Hematopoietic multipotent progenitor cell treated with erythropoietin and hydrocortisone succinate and interleukin-3 and kit ligand, for 17 days (in vitro differentiated cells): ENCODE measurements at places on chromosomes 6 and 20.
A peak's percentile ranks its signal among the peaks of the same experiment; 100 is the strongest.

DNA sequence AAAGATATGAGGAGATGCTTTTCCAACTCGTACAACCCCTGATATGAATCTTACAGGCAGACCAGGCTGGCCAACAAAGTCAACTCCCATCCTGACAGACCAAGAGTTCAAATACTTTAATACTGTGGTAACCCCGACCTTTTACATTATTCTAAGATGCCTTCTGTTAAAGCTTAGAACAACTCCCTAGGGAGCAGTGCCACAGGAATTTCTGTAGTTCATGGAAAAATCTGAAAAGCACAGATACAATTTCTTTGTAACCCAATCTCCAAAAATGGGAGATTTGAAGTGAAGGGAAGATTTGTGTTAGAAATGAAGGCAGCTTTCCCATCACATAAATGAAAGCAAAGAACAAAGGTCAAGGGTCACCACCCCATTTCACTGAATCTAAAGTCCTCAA is 151.3 kb upstream of the BEND6 start:
- DNase-seq = no peak

GRCh38 chr20:19779634-19780033 is 21.6 kb downstream of the RIN2 start:
- DNase-seq = no peak

- DNase-seq = peak; percentile 70
Measured at GRCh38 chr20:24422091-24422760, 47.2 kb upstream of the SYNDIG1 start.

DNA sequence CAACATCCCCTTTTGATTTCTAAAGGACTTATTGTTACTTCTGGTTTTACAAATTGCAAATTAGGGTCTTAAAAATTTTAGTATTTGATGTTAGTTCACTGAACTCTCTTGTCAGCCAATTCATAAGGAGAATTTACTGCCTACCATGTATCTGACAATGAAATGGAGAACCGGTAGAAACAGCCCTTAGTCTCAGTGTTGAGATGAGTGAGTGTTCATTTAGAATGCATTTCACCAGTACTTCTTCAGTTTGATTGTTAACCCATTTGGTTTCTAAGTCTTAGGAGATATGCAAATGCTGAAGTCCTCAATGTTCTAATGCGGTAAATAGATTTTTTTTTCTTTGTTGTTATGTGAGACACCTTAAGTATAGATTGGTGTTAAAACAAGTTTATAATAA is 616.3 kb upstream of the FLRT3 start:
- no peak for DNase-seq

GRCh38 chr20:13432126-13432525 is 206.6 kb downstream of the TASP1 start:
- no peak for DNase-seq

DNA sequence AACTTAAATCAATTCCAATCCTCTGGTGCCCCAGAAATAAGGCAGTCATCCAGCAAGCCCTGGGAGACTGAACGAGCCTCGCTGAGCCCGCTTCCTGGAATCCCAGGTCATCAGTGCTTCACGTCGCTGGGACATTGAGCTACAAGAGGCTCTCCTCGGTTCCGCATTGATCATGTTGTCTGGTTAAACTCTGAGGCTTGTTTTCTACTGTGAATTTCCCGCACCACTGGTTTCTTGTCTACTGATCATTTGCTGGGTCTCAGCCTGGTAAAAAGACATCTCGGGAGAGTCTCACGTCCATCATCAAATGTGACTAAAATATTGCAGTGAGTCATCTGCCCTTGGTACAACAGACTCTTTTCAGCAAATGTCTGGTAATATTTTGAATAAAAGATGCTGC is 569.2 kb downstream of the QKI start:
- no peak for DNase-seq

DNA sequence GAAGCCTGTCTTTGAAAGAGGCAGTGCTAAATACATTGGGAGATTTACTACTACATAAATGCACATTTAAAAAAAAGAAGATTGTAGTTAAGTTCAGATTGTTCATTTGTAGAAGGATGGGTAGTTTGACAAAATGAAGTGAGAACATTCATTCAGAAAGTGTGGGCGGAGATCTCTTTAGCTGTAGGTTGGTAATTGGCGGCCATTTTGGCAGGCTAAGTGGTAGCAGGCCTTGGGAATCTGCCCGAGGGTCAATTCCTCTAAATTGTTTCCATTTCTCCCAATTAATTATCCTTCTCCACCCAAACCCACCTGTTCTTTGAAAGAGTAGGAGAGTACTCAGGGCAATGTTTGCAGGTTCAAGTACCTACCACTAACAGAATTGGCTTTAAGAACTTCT is 17.9 kb downstream of the SOX4 start:
- DNase-seq = no peak

DNA sequence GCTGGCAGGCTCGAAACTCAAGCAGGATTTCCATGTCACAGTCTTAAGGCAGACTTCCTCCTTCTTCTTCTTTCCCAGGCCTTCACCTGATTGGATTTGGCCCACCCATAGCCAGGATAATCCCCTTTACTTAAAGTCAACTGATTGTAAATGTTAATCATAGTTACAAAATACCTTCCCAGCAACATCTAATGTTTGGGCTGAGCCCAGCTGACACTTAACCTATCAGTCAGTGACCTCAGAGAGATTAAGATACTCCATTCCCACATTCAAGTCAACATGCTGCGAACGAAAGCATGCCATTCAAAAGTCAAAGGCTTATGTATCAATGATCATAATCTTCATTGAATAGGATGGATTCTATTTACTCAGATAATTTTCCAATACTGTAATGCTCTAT is 16.0 kb downstream of the MAP7 start:
- no peak for DNase-seq

DNA sequence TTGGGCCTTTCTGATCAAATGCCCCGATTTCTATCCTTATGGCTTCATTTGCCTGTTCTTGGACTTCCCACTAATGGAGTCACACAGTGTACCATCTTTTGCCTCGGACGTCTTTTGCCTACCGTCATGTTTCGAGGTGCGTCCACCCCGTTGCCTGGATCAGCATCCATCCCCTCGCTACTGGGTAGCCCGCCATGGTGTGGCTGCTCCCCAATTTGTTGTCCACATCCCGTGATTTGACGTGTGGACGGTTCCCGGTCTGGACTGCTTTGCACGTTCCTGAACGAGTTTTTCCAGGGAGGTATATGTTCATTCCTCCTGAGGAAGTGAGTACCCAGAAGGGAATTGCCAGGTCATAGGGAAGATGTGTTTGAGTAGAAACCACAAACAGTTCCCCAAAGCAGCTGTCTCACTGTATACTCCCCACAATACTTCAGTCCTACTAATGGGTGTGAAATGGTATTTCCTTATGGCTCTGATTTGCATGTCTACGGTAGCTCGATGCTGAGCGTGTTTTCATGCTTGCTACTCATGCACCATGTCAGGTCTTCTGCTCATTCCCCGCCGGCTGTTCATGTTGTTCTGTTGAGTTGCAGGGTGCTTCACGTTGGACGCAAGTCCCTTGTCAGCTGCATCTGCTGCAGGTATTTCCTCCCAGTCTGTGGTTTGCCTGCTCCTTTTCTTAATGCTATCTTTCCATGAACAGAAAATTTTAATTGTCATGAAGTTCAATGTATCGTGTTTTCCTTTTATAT is 86.8 kb upstream of the AFDN start:
- DNase-seq = no peak

GRCh38 chr20:62793757-62794006 is 2.6 kb upstream of the MRGBP start:
- no peak for DNase-seq

DNA sequence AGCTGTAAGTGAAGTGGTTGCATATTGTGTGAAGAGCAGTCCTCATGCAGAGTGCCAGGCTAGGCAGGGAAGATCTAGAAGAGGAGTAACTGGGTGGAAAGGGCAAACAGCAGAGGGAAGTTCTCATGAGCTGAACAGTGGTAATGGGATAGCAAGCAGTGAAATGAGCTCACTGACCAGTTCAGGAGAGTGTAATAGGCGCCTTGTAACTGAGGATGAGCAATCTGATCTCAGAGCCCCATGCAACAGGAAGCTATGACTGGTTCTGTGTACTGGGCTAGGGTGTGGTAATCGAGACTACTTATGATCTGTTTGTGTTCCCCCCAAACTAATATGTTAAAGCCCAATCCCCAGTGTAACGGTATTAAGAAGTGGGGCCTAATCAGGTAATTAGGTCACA is 98.6 kb downstream of the RFX6 start:
- no peak for DNase-seq

DNA sequence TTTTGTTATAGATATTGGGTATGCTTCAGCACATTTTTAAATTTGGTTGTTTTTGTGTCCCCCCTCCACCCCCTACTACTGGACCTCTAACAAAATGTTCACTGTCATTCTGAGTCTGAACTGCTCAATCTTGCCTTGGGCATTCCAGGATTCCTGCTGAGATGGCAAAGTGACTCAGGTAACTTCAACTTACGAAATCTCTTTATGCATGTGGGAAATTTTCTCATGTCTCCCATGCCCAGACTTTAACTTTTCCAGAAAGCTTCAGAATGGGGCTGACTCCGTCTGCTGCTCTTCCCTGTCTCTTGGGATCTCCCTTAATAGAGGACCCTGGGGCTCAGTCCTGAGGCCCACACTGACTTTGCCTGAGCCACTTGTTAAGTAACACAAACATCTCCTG is 14.0 kb downstream of the CYP39A1 start:
- no peak for DNase-seq

- no peak for DNase-seq
Measured at GRCh38 chr20:62652041-62652893, 10.0 kb downstream of the SLCO4A1 start.

- no peak for DNase-seq
Measured at GRCh38 chr20:31555203-31555775, 41.0 kb downstream of the HM13 start.

- DNase-seq = no peak
Measured at GRCh38 chr6:170173335-170173881, 117.5 kb downstream of the DLL1 start.

DNA sequence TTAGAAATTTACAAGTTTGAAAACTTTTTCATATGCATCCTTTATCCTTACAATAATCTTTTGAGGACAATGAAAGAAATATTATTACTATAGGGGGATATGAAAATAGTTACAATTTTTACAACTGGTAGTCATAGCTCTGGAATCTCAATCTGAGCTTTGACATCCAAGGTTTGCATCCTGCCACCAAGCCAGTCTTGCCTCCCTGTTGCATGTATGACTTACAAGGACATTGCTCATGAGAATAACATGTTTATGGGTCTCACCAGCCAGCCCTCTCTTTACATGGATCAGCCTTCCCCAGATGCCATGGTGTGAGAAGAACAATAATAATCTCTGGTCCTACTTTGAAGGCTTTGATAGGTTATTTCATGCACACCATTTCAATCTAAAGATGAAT is 67.5 kb downstream of the THEMIS start:
- no peak for DNase-seq

DNA sequence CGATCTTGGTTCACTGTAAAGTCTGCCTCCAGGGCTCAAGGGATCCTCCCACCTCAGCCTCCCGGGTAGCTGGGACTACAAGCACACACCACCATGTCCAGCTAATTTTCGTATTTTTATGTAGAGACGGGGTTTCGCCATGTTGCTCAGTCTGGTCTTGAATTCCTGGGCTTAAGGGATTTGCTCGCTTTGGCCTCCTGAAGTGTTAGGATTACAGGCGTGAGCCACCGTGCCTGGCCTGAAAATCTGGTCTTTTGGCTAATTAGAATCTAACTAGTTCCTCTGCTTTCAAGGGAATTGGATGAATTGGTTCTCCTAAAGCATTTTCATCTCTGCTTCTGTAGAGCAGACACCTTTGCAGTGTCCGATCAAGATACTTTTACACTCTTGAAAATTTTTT is 51.3 kb downstream of the NCOA3 start:
- no peak for DNase-seq

DNA sequence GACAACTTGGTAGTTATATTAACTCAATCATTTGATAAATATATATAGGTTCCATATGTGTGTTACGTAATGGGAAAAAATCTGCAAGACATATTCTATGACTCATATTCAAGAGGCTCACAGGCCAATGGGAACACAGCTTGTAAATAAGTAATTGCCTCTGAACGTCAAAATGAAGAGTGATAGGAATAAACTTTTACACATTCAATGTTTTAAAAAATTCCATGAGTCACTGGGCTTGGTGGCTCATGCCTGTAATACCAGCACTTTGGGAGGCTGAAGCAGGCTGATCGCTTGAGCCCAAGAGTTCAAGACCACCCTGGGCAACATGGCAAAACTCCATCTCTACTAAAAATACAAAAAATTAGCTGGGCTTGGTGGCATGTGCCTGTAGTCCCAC is 209.4 kb upstream of the MCHR2 start:
- DNase-seq = no peak

DNA sequence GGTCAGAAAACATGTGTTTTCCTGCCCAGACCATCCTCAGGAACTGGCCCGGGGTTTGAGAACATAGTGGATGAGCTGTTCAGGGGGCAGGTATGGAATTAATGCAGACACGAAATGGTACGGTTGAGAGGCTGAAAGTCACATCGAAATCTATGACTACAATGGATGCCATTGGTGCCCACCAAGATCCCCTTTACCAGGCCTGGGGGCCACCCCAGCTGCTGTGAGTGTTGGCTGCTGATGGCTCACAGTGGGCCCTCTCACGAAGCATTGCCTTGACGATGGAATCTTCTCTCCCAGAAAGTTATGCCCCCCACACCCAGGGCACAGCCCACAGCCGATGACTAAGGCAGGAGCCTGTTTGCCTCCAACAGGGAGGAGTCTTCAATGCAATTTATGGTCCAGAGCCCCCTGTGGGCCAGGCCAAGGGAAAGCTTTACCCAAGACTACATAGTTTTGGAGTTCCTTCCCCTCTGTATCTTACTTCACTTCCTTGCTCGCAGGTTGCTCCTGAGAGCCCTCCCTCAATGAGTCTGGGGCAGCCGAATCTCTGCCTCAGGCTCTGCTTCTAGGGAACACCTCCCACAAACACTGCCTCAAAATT is 92.6 kb downstream of the BFSP1 start:
- DNase-seq = no peak

DNA sequence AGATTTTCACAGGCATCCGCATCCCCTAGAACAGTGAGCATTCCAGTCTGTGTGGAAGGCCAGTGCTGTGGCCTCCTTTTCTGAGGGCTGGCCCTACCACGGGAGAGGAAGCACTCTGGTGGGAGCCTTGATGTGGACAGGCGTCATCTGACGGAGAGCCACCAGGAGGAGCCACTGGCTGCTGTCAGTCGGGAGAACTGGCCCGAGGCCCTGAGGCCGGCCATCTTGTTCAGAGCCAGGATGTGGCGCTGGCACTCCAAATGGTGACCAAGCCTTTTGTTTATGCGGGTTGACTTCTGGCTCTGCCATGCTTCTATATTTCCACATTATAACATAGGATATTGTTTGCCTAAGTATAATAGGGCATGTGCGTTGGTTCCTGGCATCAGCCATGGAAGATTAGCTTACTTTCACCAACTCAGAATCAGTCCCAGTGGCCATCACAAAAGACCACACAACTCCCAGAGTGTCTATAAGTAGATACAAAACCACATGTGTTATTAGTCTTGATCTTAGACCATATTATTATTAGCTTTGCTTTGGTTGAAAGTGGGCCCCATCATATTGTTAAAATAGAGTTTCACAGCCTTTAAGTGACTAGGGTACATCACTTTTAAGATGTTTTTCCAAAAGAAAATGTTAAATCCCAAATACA is 273.9 kb upstream of the TAB2 start:
- DNase-seq = peak; percentile 11
